Aortic smooth muscle cell (primary cell): ENCODE measurements at places on chromosomes 3 and 15. TPM values are rescaled to one million over a fixed set of nuclear protein-coding genes. Genes with fewer than 3 reads are reported as not detected.

The TMCO5A gene
- not detected in 2 replicates for total RNA-seq

The NEIL1 gene
- 5.0 and 5.3 TPM in 2 replicates for total RNA-seq

The ADAMTS17 gene
- 15.1 and 15.2 TPM in 2 replicates for total RNA-seq

The SLC27A2 gene
- not detected in 2 replicates for total RNA-seq
